ENCODE measurements at places on chromosomes 3 and 15.

DNA sequence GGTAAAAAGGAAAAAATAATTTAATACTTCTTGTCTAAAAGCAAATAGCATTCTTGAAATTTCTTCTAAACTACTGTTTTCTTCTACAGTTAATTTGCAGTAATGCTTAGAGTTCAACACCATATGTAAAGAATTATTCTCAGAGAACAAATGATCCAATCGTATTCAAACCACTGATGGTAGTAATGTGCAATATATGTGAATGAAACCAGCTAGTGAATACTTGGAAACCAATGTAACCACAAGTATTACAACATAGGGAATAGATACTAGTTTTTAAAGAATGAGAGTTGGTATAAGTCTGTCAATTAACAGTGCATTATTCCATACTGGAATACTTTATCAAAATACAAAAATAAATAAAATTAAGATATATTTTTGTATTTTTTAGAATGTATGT is 850.0 kb downstream of the DIPK2A start:
- DNase-seq = no peak

DNA sequence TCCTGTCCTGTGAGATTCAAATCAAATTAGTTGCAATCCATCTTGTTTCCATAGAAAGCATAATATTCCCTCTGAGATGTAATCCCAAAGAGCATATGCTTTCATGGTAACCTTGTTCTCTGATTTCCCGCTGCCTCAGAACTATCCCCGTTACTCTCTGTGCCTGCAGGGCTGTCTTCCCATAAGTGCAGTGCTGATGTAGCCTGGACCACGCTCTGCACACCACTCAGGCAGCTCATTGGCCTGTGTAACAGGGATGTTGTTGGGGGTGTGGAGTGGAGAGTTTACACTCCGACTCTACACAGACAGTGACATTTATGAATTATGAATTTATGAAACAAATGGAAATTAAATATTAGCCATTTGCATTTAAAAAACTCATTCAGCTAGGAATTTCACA is 33.6 kb upstream of the CNTN3 start:
- no peak for DNase-seq

GRCh38 chr3:178686826-178687225 is 150.6 kb downstream of the KCNMB2 start:
- no peak for DNase-seq

DNA sequence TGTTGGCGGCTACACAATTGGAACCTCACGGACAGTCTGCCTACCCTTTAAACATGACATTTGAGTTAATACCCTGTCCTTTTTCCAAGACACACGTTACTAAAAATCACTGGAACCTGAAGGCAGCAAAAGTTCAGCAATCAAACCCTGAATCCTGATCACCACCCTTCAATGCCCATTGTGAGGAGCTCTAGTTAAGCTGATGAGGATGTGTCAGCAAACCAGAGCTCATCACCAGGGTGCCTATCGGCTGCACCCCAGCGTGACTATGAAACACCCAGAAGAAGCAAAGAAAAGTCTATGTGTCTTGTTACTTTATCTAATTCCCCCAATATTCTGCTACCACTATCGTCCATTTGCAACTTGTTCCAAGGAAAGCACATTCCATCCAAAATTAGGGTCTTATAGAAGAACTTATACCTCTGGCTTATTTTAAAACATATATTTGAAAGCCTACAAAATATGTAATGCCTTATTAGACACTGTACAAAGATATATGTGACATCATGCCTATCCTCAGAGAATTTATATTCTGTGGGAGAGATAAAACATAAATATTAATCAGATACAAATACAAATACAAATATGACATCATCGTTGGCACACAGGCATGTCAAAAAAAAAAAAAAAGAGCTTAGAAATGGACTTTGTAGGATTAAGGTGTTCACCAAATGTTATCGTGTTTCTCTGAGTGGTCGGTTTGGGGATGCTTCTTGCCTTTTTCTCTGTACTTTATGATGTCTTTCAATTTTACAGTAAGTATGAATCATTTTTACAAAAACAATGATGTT is 219.7 kb upstream of the SETMAR start:
- no peak for DNase-seq

DNA sequence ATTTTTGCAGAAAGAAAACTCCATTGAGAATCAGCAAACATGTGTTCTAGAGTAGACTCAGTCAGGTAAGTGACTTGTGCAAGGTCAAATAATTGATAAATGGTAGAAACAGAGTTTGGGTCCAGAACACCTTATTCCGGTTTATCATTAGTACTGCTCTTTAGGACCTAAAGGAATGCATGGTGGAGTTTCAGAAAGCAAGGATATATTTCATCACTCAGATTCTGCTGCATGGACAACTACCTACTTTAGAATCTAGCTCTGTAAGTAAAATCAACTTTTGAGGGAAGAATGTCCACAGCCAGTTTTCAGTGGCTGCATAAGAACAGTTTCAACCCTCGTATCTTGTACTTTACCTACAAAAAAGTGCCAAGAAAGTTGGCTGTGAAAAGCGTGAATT is 43.6 kb downstream of the TIMP4 start:
- no peak for DNase-seq

DNA sequence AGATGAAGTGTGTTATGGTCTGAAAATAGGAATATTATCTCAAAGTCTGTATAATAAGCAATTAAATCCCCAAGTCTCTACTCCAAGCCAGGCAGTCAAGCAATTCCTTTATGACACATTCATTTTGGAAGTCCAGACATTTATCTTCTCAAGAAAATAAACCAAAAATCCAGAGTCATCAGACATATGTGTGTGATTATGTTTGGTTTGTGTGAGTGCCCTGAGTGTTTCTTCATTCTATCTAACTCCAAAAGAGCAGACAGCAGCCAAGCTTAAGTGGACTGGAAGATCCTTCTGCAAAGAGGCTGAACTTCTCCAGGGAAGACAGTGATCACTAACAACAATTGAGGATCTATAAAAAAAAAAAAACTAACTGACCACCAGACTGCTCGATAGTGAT is 239.8 kb downstream of the STAG1 start:
- DNase-seq = no peak

- no peak for DNase-seq
Observed at GRCh38 chr3:97880267-97880666, 58.5 kb downstream of the CRYBG3 start.

DNA sequence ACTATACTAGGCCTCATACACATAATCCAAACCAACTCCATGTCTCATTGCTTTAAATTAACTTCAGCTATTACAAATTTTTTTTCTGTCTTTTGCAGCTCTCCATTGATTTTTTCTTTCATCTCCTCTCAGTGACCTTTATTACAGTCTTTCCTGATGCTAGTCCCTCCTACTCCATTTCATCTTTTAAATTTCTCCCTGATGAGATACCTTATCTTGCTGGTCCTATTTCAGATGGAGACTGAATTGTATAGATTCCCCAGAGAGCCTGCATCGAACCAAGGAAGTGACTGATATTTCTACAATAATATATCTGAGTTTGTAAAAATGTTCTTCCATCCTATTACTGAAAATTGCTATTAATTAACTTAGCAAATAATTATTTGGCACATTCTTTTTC is 45.7 kb upstream of the NEO1 start:
- no peak for DNase-seq

DNA sequence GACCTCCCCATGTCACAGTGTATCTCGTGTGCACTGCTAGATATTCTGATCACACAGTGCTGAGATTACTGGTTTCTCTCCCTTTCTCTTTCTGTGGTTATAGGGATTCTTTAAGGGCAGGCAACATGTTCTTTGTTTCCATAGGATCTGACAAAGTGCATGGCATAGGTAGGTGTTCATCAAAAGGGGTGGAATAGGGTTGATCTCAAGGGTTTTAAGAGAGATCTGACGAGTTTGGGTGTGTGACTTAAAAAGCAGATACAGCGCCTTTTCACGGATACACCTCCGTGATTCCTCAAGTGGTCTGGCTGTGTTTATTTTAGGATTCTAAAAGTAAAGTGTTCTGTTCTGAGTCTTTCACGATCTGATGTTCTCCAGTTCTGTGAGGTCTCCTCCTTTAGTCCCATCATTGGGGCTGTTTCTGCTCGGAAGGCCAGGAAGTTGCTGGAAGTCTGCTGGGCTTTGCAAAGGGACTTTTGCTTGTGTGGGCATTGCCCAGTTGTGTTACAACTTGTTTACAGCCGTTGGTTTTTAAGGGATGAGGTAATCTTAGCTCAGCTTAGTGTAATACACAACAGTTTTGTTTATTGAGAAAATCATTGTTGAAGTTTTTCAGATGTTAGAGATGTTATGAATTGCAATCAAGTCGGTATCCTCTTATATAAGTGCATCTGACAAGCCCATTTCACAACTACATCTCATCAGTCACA is 34.8 kb downstream of the IGF1R start:
- no peak for DNase-seq

GRCh38 chr3:67739851-67740250 is 85.4 kb upstream of the SUCLG2 start:
- no peak for DNase-seq

DNA sequence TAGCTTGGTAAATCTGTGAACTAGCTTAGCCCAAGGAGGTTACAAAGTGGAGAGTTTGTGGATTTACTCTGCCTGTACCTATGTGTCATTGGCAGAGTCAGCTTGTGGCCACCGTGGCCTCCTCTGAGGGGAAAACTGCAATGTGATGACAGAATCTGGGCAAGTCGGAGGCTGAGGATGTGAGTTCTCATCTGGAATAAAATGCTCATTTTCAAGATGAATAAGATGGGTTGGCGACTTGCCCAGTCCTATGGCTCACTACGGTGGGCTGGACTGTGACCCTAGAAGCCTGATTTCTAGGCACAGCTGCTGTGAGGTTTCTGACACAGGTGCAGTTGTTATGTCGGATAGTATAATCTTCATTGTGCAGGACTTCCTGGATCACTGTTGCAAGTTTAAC is 83.7 kb downstream of the ETV5 start:
- DNase-seq = no peak

- DNase-seq = no peak
Observed at GRCh38 chr3:113035387-113035982, 44.7 kb downstream of the GTPBP8 start.

- DNase-seq = no peak
Observed at GRCh38 chr3:141104151-141104821, 53.1 kb downstream of the SPSB4 start.

GRCh38 chr15:23570486-23570885 is 5.0 kb downstream of the MKRN3 start:
- DNase-seq = no peak

GRCh38 chr3:52395503-52395865 is 49.4 kb downstream of the SEMA3G start:
- no peak for DNase-seq

- DNase-seq = no peak
Observed at GRCh38 chr3:183354874-183355273, 73.5 kb downstream of the MCF2L2 start.

GRCh38 chr3:197520311-197521276 is 35.2 kb downstream of the BDH1 start:
- DNase-seq = no peak

DNA sequence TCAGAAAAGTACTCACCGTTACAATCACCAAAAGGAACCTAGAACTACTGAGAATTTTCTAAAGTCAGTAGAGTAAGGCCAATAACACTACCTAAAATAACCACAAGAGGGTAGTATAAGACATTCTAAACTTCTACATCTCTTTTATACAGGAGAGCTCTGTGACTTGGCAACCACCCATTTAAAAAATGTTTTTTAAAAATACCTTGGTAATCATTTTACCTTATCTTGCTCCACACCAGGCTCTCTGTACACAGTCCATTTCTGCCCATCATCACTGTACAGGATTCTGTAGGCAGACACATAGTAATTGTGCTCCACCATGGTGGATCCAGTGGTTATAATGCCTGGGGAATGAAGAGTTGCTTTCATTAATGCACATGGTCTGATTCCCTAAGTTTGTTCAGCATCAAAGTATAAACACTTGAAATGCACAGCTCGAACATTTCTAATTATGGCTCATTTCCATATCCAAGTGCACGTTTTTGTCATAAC is 54.5 kb downstream of the ST3GAL6 start:
- no peak for DNase-seq

GRCh38 chr3:118968111-118968510 is 66.5 kb downstream of the IGSF11 start:
- DNase-seq = no peak

DNA sequence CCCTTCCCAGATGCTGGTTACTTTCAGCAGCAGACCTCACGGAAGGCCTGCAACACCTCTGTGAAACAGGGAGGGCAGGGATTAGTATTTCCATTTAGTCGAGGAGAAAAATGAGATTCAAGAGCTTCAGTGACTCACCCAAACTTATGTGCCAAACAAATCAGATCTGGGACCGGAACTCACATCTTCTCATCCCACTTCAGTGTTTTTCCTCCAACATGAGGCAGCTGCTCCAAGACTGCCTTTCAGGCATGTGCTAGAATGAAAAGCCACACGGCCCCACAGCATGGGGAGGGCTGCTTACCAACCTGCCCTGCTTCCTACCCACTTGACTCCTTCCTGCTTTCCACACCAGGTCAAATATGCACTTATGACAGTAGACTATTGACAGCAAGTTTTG is 129.4 kb upstream of the SLC24A5 start:
- DNase-seq = no peak

- DNase-seq = no peak
Observed at GRCh38 chr3:74442068-74442467, 172.4 kb downstream of the CNTN3 start.

GRCh38 chr15:80309769-80310384 is 57.9 kb upstream of the CTXND1 start:
- no peak for DNase-seq

GRCh38 chr15:85579957-85580694 is 199.7 kb downstream of the AKAP13 start:
- no peak for DNase-seq

- no peak for DNase-seq
Observed at GRCh38 chr3:82628385-82629014, 867.1 kb upstream of the GBE1 start.

DNA sequence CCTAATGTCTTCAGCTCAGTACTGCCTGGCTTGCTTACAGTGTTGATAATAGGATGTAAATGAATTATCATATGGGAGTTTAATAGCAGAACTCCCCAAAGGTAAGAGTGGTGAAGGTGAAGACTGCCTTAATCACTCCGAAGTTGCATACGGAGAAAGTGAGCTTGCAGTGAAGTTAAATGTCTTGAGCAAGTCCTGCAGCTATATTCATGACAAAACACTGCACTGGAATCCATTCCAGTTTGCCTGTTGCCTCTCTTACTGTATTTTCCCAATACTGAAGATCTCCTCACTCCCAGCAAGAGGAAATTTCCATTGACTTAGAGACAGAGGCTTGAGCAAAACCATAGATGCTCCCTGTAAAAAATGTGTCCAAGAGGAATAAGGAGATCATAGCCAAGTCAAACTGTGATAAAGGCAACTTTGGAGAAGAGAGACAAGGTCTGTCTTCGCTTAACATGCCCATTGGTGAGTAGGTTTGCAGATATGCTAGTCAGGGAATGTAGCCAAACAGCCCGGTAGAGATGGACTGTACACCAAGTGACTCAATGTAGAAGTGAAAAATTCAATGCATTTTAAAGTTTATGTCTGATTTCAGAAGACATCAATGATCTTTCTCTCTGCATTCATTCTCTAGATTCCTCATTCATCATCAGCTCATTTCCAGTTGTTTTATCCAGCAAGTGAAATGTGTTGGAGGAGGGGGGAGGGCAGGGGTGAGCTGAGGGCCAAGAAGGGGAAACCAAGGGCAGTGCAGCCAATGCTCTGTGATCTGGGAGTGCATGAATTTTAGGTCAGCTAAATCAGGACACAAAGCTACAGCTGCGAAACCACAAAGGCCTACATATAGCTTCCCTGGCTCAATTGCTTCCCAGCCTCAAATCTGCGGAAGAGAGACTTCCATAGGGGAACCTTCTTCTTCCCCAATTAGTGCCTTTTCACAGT is 667.1 kb upstream of the NR2F2 start:
- no peak for DNase-seq
